ENCODE measurements at places on chromosomes 7 and 10.

- no peak for DNase-seq
Measured at GRCh38 chr10:104028146-104028545, 57.5 kb downstream of the COL17A1 start.

GRCh38 chr7:151616443-151617213 is 96.9 kb upstream of the RHEB start:
- DNase-seq, result no peak

- no peak for DNase-seq
Measured at GRCh38 chr10:112775892-112776674, 174.0 kb upstream of the TCF7L2 start.

DNA sequence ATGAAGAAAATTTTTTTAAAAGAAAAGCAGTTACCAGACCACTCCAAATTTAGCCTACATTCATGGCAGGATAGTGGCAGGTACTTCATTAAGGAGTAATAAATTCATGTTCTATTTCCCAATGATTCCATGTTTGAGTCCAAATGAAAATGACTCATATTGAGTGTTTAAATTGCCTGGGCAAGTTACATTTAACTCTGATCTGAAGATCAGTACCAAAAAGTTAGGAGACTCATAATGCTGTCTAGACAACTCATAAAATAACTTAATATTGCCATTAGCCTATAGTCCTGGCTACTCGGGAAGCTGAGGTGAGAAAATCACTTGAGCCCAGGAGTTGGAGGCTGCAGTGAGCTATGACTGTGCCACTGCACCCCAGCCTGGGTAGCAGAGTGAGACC is 13.0 kb downstream of the BRAF start:
- no peak for DNase-seq

- DNase-seq, result no peak
Measured at GRCh38 chr7:149281508-149282330, 19.7 kb downstream of the ZNF783 start.

DNA sequence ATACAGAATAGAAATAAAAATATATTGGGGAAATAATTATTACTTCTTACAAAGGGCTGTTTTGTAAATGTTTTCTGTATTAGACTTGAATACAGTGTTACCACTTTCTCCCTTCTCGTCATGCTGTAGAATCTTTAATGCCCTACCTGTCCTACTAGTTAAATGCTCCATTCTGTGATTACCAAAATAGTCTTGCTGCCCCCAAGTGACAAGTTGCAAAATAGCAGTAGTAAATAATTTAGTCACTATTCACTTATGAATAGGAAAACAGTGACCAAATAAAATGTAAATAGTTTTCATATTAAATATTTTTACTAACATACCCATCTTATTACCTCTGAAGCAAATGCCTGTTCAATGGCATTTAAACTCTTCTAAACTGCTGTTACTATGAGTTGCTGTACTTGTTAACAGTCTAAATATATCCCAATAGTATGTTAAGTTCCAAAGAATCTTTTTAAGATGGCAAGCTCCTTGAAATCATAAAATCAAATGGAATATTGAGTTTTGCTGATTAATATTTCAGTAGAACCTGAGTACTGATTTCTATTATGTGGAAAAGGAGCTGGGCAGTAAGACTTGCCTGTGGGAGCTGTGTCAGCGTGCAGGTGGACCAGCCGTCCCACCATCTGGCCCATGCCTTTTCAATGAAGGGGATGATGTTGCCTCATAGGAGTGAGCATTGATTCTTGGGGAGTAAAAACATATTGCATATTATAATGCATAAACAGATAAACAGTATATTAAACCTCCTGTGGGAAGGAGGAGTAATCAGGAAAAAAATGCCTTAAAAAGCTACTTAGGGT is 18.1 kb upstream of the OIT3 start:
- DNase-seq, result peak; percentile 9

DNA sequence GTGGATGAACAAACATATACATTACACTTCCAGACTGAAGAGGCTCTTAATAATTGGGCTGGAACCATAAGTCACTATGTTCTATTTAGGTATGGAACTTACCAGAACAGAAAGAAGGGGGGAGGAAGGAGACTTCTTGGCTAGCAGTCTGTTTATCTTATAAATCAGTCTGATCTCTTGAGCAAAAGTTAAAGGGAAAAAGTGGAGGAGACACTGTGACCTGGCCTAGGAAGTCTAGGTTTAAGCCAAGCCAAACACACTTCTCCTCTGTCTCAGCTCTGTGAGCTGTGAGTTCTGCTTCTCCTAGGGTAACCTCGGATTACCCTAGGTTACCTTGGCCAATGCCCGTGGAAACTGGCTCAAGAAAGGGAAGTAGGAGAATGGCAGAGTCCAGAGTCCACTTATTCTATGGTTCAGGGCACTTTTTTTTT is 95.2 kb downstream of the PFKFB3 start:
- DNase-seq, result no peak

GRCh38 chr10:96830511-96831199 is 1.4 kb upstream of the LCOR start:
- peak; percentile 73 for DNase-seq

DNA sequence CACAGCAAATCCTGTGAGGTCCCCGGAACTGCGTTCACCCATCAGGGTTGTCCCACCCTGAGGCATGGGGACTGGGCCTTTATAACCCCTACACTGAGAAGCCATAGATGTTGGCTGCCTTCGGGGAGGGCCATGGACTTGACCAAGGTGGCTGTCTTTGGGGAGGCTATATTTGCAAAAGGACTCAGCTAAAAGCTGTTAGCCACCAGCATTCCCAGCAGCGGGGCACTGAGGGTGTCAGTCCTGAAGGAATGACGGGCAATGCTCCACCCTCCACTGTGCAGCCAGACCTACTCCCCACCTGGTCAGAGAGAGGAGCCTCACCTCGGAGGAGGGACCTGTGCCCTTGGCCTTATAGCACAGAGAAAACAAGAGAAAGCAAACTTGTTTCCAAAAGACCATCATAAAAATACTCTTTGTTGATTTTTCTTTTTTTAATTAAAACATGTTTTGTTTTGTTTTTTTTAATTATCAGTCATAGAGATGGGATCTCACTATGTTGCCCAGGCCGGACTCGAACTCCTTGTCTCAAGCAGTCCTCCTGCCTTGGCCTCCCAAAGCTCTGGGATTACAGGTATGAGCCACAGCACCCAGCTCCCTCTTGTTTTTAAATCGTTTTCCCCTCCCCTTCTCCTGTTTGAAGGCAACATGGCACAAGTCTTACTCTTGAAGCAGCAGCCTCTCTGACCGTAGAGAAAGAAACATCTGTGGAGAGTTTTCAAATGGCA is 26.7 kb upstream of the CUX1 start:
- no peak for DNase-seq

DNA sequence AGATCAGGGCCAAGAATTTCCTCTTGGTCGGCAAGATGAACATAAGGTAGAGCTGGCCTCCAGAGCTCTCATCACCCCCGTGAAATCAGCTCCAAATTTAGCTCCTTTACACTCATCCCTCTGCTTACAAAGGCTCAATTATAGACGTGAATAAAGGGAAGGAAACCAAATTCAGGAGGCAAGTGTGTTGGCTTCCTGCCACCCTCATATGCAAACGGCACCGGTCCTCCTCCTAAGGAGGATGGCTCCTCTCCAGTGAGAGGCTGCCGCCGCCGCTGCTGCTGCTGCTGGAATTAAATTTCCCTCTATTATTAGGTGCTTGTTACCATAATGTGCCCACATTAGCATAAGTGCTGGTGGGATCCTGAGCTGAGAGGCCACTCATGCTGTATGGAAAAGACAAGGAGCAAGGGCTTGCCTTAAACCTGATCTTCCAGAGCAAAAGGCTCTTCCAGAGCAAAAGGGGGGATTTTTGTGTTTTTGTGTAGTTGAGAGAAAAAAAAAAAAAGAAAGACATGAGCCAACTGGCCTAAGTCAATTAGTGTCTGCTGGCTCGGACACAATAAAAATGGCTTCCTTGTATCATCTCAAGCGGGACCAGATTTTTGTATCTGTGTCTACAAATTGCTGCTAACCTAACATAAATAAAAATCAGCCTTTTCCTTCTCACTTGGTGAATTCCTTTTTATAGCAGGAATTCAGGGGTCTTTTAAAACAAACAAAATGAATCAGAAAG is 68.4 kb downstream of the CDHR3 start:
- DNase-seq, result no peak

- DNase-seq, result no peak
Measured at GRCh38 chr10:60853107-60853506, 74.8 kb downstream of the CDK1 start.

DNA sequence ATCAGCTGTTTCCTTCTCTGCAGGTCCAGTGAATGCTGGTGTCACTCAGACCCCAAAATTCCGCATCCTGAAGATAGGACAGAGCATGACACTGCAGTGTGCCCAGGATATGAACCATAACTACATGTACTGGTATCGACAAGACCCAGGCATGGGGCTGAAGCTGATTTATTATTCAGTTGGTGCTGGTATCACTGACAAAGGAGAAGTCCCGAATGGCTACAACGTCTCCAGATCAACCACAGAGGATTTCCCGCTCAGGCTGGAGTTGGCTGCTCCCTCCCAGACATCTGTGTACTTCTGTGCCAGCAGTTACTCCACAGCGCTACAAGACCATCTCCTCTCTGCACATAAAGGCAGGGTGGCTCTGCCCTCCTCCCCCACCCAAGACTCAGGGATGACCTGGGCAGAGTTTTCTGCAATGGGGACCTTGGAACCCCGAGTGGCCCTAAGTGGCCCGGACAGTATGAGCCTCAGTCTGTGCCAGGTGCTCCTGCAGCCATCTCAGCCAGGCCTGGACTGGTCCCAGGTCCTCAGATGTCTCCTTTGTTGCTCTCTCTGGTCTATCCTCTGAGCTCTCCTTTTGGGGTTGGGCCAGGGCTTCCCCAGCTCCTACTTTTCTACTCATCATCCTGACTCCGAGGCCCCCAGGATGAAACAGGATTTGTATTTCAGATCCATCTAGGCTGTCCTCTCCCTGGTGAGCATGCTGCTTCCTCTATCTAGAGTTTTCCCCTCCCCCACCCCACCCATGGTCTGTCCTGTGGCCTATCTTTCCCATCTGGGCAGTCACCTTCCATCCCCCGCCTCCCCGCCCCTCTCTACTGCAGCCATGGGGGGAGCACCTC is 212.1 kb upstream of the PRSS58 start:
- no peak for DNase-seq

GRCh38 chr7:4631380-4632179 is 50.5 kb upstream of the FOXK1 start:
- no peak for DNase-seq

DNA sequence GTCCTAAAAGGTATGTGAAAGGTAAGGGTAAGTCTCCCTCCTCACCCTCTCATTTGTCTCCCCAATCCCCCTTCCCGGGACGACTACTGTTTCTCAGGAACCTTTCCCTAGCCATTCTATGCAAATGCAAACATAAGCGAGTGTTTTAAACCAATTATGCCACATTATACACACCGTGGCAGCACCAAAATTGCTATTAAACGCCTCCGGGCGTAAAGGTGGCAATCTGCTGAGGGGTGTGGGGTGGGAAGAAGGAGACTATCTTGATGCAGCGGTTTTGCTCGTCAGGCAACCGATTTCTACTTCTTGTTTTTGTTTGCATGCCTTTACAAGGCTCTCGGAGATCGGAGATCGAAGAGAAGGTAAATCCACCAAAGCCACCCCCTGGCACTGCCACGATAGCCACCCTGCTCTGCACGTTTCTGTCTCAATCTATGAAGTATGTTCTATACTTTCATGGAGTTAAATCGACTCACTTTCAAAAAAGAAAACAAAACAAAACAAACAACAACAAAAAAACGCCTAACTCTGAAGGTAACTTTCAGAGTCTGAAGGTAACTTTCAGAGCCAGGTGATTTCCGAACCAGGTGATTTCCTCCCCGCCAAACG is 46.0 kb upstream of the CDK1 start:
- no peak for DNase-seq

All from activated CD4-positive, alpha-beta T cell treated with anti-CD3 and anti-CD28 coated beads, Interleukin-2, amount 50 U/mL, for 24 hours (primary cell).